ENCODE measurements at places on chromosomes 1 and 21. TPM values are rescaled to one million over a fixed set of nuclear protein-coding genes. Genes with fewer than 3 reads are reported as not detected.
A peak's percentile ranks its signal among the peaks of the same experiment; 100 is the strongest.

DNA sequence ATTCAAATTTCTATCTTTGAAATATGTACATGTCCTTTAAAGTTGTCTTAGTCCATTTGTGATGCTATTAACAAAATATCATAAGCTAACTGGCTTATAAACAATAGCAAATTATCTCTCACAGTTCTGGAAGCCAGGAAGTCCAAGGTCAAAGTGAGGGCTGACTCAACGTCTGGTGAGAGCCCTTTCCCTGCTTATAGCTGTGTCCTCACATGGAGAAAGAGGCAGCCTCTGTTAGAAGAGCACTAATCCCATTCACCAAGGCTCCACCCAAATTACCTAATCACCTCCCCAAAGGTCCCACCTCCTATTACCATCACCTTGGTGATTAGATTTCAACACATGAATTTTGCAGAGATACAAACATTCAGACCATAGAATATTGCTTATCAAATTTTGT lies 450.1 kb upstream of the BEND5 start:
- no peak for DNase-seq

Gene LRRN2
- 4.8 TPM for total RNA-seq

DNA sequence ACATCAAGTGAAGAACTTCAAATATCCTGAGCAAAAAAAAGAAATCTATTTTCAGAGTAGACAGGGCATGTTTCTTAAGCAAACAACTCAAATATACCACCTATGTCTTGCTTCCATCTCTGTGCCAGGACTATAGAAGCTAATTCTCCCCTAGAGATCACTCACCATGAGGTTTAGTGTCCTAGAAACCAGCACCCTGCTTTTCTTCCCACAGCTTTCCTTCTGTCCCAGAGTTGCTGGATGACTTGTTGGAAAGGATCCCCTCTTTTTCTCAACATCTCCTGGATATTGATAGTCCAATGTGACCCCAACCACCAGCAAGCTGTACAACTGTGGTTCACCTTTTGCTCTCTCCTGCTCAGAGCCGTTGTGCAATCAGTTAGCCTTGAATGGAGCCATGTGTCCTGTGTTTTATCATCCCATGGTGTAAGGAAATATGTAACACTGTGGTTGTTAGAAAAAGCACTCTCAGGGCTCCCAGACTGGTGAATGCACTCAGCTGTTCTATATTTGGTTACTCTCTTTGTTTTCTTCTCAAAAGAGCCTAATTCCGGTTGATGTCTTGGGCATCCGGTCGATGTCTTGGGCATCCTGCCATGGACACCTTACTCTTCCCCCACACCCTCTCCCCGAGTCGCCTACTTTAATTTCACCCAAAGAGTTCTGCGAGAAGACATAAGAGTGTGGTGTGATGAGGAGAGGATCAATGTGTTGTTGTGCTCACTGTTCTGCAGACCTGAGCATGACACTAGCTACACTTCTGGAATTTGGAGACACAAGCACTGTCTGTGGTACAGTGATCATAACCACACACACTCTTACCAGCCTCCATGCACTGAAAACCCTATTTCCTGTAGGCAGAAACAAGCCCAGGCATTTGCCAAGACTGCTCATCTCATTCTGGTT lies 1.7 kb downstream of the TNFSF4 start:
- DNase-seq = no peak

GRCh38 chr21:35414507-35415139 lies 365.5 kb upstream of the RUNX1 start:
- no peak for DNase-seq

Gene ETV3L
- total RNA-seq = not detected

Gene LRRC3
- 0.89 TPM for total RNA-seq

Gene BNIPL
- 0.40 TPM for total RNA-seq

- DNase-seq = no peak
Observed at GRCh38 chr1:181806746-181807145, 254.8 kb downstream of the ZNF648 start.

GRCh38 chr1:115445090-115445489 lies 107.0 kb upstream of the NGF start:
- DNase-seq = no peak

Gene MINDY1
- total RNA-seq = 86.4 TPM

GRCh38 chr1:28309702-28310101 lies 19.1 kb upstream of the MED18 start:
- no peak for DNase-seq

Gene TRIM67
- total RNA-seq = 0.06 TPM

DNA sequence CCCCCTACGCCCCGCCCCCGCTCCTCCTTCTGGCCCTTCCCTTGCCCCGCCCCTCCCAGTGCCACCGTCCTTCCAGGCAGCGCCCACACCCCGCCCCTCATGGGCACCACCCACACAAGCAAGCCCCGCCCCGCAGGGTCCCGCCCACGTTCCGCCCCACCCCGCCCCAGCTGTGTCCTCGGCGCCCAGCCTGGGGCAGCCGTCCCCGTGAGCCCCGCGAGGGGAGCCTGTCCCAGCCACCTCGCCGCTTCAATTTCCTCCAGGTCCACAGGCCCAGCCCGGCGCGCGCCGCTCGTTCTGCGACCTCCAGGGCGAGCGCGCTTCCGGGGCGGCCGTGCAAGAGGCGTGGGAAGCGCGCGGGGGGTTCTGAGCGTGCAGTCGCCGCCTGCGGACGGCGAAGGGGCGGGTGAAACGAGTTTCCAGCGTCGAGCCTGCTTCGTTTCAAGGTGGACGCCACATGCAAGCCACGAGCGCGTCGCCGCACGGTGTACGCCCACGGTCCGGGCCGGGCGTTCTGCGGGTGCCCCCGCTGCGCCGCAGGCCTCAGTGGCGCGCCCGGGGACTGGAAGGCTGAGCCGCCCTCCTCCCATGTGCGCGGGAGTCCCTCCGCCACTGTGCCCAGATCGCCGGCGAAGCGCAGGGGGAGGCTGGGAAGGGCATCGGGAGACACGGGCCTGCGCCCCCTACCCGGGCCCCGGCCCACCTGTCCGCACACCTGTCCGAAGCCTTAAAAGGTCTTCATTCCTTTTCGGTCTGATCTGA lies 10.8 kb upstream of the FAAP20 start:
- peak; percentile 97 for DNase-seq

DNA sequence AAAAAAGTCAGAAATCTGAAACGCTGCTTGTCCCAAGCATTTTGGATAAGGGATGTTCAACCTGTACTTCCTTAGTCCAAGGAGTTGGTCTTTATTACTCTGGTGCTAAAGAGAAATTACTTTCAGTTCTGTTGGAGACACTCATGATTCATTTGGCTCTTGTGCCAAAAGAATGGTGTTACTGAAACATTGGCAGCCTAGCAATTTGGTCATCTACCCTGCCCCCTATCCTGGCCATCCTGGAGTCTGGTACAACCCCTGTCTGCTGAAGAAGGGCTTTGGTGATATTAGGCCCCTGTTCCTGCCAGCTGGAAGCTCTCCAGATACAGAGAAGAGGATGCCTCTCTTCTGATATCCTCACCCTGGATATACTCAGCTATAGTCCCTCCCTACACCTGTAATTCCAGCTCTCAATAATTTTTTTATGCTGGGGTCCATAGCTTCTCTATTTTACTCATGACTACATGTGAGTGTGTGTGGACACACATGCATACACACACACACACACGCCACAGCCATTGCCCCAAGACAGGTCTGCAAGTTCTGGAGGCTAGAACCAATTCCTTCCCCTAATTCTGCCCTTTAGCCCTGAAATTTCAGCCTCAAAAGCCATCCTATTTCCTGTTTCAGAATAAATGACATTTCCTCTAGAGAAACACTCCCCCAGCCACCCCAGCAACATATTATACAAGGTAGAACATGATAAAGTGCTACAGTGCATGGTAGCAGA lies 40.0 kb downstream of the LHX8 start:
- DNase-seq = no peak

DNA sequence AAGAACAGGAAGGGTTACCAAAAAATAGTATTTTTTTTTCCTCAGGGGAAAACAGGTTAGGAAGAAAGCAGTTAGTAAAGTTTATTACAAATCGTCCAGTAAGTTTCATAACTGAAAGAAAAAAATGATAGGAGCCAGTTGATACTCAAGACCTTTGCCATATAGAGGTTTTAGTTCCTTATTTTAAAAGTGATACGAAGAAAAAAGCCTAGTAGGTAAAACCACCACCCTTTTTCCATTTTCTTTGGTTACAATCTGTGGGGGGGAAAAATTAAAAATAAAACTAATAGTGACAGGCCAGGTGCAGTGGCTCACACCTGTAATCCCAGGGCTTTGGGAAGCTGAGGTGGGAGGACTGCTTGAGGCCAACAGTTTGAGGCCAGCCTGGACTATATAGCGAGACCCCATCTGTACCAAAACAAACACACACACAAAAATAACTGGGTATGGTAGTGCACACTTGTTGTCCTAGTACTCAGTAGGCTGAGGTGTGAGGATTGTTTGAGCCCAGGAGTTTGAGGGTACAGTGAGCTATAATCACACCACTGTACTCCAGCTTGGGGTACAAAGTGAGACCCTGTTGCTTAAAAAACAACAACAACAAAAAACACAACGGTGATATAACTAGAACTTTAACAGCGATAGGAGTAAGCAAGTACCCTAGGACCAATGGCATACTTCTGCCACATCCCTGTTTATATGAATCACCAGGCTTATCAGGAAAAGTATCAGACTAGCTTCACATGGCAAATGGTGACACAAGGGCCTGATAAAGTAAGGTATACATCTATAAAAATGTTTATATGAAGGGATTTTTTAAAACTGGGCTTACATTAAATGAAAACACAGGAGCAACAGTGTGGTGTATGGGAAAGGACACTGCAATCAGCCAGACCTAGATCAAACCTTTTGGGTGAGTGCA lies 5.4 kb downstream of the TMEM59 start:
- DNase-seq = no peak

- DNase-seq = no peak
Observed at GRCh38 chr1:72690871-72691270, 408.5 kb upstream of the NEGR1 start.

Gene SLC30A7
- total RNA-seq = 12.3 TPM
